WTC11 (cell line): ENCODE measurements at places on chromosomes 11 and 22. TPM values are rescaled to one million over a fixed set of nuclear protein-coding genes. Genes with fewer than 3 reads are reported as not detected.
A peak's percentile ranks its signal among the peaks of the same experiment; 100 is the strongest.

OLFML1 gene
- total RNA-seq, result 0.16 to 0.18 TPM in 2 of 3 replicates, not detected in the other

TRPM5 gene
- 0.07 to 0.09 TPM in 2 of 3 replicates, not detected in the other for total RNA-seq

APOBEC3B gene
- 4.0 to 7.5 TPM (median 6.4 TPM) in 3 replicates for total RNA-seq

UBQLNL gene
- total RNA-seq, result 0.14 to 0.24 TPM in 2 of 3 replicates, not detected in the other

TMEM121B gene
- 7.5 to 8.3 TPM (median 7.7 TPM) in 3 replicates for total RNA-seq

IGLL5 gene
- not detected in 3 replicates for total RNA-seq

SLC22A24 gene
- total RNA-seq, result not detected in 3 replicates

OR10A2 gene
- not detected in 3 replicates for total RNA-seq

MPZL3 gene
- total RNA-seq, result 1.6 to 2.1 TPM (median 2.0 TPM) in 3 replicates

CARNS1 gene
- total RNA-seq, result 1.3 to 2.6 TPM (median 2.4 TPM) in 3 replicates

BRD1 gene
- 36.4 to 37.9 TPM (median 36.6 TPM) in 3 replicates for total RNA-seq

MYBPC3 gene
- 0.07 TPM in 2 of 3 replicates, not detected in the other for total RNA-seq

GRCh38 chr11:14971865-14972580 lies at the start of gene CALCA:
Gene CALCA (minus strand): TSS chr11:14972351. CDS start chr11:14971192, 1,159 bp downstream.
- H3K4me1 ChIP-seq, result peaks cover 52% of the 10 kb centered on the region
- H3K27ac ChIP-seq, result no peak within 1 kb of the TSS
- H3K27me3 ChIP-seq, result peaks cover 95% of the 10 kb centered on the region

GRCh38 chr11:76673176-76674142 lies 2.9 kb upstream of the LRRC32 start:
- peaks cover 22% of the 10 kb centered on the region for H3K27me3 ChIP-seq
- H3K27ac ChIP-seq, result no peak overlapping the region
- no peaks in the 10 kb centered on the region for H3K36me3 ChIP-seq
- peaks cover 4% of the 10 kb centered on the region; the same call in 1 of the 2 replicates for H3K4me1 ChIP-seq
- no peak overlapping the region for H3K4me3 ChIP-seq

GRCh38 chr22:31623592-31624304 lies 38.3 kb downstream of the PISD start:
- no peak for DNase-seq
- H3K27ac ChIP-seq, result peak overlapping the region; percentile 91; the same call in 1 of the 2 replicates
- H3K4me1 ChIP-seq, result peaks cover 30% of the 10 kb centered on the region
- H3K4me3 ChIP-seq, result no peak overlapping the region
- H3K36me3 ChIP-seq, result peaks cover 17% of the 10 kb centered on the region

- H3K36me3 ChIP-seq, result no peaks in the 10 kb centered on the region
- no peaks in the 10 kb centered on the region for H3K27me3 ChIP-seq
- H3K4me3 ChIP-seq, result no peak overlapping the region
- no peak overlapping the region for H3K27ac ChIP-seq
- H3K4me1 ChIP-seq, result peaks cover 5% of the 10 kb centered on the region
- no peak for DNase-seq
These were observed 268.0 kb upstream of the ANO3 start for GRCh38 chr11:26063915-26064314.

GRCh38 chr11:101362643-101363042 lies 221.2 kb downstream of the TRPC6 start:
- peaks cover 3% of the 10 kb centered on the region; the same call in 1 of the 2 replicates for H3K27me3 ChIP-seq
- no peak overlapping the region for H3K4me3 ChIP-seq
- no peaks in the 10 kb centered on the region for H3K4me1 ChIP-seq
- no peak overlapping the region for H3K27ac ChIP-seq

DNA sequence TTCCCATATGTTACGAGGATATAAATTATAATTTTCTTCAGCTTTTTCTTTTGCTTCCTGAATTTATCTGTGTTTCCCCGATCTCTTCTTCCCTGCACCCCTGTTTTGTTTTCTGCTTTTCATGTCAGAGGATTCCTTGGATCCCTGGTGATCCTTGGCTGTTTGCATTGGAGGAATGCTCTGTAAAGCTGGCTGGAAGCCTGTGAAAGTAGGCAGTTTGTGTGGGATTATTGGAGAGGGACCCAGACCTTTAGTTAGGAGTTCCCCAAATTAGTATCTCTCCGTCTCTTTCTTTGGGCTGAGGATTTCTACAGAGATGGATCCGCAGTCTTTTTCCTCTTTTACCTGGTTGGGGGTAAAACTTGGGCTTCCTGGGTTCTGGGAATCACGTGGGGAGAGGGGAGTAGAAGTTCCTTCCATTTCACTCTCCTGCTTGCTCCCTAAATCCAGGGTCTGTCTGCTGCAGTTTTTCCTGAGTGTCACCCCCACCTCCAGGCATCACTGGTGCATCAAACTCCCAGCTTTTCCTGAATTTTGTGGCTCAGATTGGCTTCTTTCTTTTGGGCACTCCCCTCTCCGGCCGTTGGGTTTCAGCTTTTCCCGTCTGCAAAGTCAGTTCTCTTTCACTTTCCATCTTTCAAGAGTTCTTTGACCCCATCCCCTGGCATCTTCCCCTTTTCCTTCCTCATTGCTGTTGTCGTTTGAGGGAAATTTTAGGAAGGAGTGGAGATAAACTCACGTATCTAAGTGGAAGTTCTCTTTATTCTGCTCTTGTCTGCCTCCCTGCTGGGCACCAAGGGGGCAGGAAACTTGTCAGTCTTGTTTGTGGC lies 79.1 kb upstream of the ALX4 start:
- peak overlapping the region; percentile 62 for H3K4me3 ChIP-seq
- peaks cover 16% of the 10 kb centered on the region for H3K4me1 ChIP-seq
- H3K27me3 ChIP-seq, result peaks cover 19% of the 10 kb centered on the region
- peaks cover 9% of the 10 kb centered on the region for H3K36me3 ChIP-seq
- peak overlapping the region; percentile 58 for H3K27ac ChIP-seq

DNA sequence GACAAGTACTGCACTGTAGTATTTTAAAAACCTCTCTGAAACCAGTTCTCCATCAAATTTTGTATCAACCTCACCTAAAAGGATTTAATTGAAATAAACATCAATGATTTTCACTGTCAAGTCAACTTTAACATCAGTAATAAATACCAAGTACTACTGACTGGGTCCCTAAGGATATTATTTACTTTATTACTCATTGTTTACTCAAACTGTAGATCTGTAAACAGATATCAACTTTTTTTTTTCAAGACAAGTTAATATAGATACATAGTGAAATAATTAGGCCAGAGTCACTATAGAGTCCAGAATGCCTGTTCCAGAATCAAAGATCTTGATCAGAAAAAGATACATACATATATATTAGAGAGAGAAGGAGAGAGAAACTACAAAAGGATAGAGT lies 1.6 kb downstream of the RNF141 start:
- H3K4me3 ChIP-seq, result peak overlapping the region; percentile 87
- no peak overlapping the region for H3K27ac ChIP-seq
- no peak for DNase-seq
- H3K27me3 ChIP-seq, result peaks cover 12% of the 10 kb centered on the region
- H3K4me1 ChIP-seq, result peaks cover 15% of the 10 kb centered on the region

DNA sequence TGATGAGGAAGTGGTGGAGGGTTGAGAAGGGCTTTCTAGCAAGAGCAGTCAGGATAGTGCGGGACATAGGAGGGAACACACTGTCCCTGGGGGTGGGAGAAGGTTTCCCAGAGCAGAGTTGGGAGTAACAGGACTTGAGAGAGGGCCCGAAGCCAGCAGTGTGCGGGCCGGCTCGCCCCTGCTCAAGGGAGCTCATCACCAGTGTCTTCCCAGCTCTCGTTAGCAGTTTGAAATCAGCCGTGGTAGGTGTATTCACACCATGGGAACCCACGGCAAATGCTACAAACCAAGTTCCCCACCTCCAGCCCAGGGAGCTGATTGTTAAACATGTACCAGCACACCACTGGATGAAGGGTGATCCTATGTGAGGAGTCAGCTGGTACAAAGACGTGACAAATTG lies 66.2 kb upstream of the EIF3D start:
- no peak for DNase-seq
- no peak overlapping the region for H3K27ac ChIP-seq
- H3K4me1 ChIP-seq, result 0 out of 2 replicates have a peak, but pooled peaks cover 3% of the 10 kb centered on the region
- no peaks in the 10 kb centered on the region for H3K36me3 ChIP-seq
- peaks cover 4% of the 10 kb centered on the region; the same call in 1 of the 2 replicates for H3K27me3 ChIP-seq
- H3K4me3 ChIP-seq, result no peak overlapping the region

- no peaks in the 10 kb centered on the region for H3K27me3 ChIP-seq
- H3K4me3 ChIP-seq, result no peak overlapping the region
- H3K27ac ChIP-seq, result no peak overlapping the region
- H3K36me3 ChIP-seq, result no peaks in the 10 kb centered on the region
- H3K4me1 ChIP-seq, result peaks cover 14% of the 10 kb centered on the region
These were observed 481.4 kb downstream of the ETS1 start for GRCh38 chr11:128105950-128106349.

- no peak overlapping the region for H3K4me3 ChIP-seq
- H3K4me1 ChIP-seq, result no peaks in the 10 kb centered on the region
- peak; percentile 4 for DNase-seq
- H3K36me3 ChIP-seq, result peaks cover 3% of the 10 kb centered on the region; the same call in 1 of the 2 replicates
- H3K27me3 ChIP-seq, result peaks cover 29% of the 10 kb centered on the region
- H3K27ac ChIP-seq, result no peak overlapping the region
These were observed 32.9 kb downstream of the IFT27 start for GRCh38 chr22:36743011-36743410.

DNA sequence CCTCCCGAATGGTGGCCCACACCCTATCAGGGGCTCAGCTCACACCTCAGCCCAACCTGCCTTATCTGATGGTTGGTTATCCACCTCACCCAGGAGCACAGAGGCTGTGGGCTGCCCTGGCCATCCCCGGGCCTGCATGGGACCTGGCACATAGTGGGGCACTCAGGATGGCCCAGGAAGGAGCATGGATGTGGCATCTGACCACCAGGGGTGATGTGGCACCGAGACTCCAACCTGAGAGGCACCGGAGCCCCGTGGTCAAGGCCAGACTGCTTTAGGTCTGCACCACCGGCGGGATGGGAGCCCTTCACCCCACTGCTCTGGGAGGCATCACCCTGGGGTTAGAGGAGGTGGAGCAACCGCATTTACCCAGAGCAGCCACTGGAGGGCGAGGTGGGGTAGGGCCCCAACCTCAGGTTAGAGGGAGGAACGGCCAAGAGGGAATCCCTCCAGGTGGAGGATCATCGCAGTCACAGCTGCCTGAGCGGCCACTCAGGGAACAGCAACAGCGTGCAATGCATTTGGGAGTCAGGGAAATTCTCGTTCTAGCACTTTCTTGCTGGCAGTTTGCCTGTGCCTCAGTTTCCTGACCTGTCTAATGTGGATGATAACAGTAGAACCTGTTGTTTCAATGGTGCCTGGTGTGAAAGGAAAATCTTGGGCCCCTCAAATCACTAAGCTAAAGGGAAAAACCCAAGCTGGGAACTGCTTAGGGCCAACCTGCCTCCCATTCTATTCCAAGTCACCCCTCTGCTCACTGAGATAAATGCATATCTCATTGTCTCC lies 52.9 kb upstream of the CARS1 start:
- no peak overlapping the region for H3K4me3 ChIP-seq
- H3K27me3 ChIP-seq, result peaks cover 3% of the 10 kb centered on the region; the same call in 1 of the 2 replicates
- DNase-seq, result peak; percentile 85
- H3K27ac ChIP-seq, result no peak overlapping the region

- no peaks in the 10 kb centered on the region; the same call in 1 of the 2 replicates for H3K27me3 ChIP-seq
- H3K27ac ChIP-seq, result no peak overlapping the region
- peaks cover 14% of the 10 kb centered on the region for H3K4me1 ChIP-seq
- DNase-seq, result no peak
- no peak overlapping the region for H3K4me3 ChIP-seq
These were observed 592.5 kb upstream of the B3GAT1 start for GRCh38 chr11:135004495-135004894.

DNA sequence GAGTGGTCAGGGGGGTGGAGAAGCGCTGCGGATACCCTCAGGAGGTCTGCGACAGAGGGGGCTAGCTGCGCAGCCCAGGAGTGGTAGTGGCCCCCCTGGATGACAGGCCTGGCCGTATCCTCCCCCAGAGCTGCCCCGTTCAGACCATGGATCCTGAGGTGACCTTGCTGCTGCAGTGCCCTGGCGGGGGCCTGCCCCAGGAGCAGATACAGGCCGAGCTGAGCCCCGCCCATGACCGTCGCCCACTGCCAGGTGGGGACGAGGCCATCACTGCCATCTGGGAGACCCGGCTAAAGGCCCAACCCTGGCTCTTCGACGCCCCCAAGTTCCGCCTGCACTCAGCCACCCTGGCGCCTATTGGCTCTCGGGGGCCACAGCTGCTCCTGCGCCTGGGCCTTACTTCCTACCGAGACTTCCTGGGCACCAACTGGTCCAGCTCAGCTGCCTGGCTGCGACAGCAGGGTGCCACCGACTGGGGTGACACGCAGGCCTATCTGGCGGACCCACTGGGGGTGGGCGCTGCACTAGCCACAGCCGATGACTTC lies 505 bp downstream of the NUDT22 start:
- peak overlapping the region; percentile 81 for H3K4me3 ChIP-seq
- no peak overlapping the region for H3K27ac ChIP-seq
- H3K36me3 ChIP-seq, result no peaks in the 10 kb centered on the region
- DNase-seq, result no peak

GRCh38 chr11:81644239-81644840 lies 1089.3 kb downstream of the FAM181B start:
- H3K27me3 ChIP-seq, result peaks cover 59% of the 10 kb centered on the region
- no peak overlapping the region for H3K4me3 ChIP-seq
- H3K4me1 ChIP-seq, result peaks cover 23% of the 10 kb centered on the region

GRCh38 chr22:45181766-45182165 lies 18.0 kb downstream of the NUP50 start:
- DNase-seq, result no peak
- H3K4me1 ChIP-seq, result peaks cover 30% of the 10 kb centered on the region
- H3K4me3 ChIP-seq, result peak overlapping the region; percentile 38
- peaks cover 81% of the 10 kb centered on the region for H3K36me3 ChIP-seq
- H3K27ac ChIP-seq, result peak overlapping the region; percentile 92
- no peaks in the 10 kb centered on the region for H3K27me3 ChIP-seq

GRCh38 chr11:35845860-35846259 lies 98.0 kb upstream of the LDLRAD3 start:
- no peak overlapping the region for H3K4me3 ChIP-seq
- no peak for DNase-seq
- H3K27me3 ChIP-seq, result no peaks in the 10 kb centered on the region; the same call in 1 of the 2 replicates
- H3K4me1 ChIP-seq, result no peaks in the 10 kb centered on the region

- no peak overlapping the region for H3K4me3 ChIP-seq
- no peaks in the 10 kb centered on the region for H3K4me1 ChIP-seq
- peaks cover 5% of the 10 kb centered on the region; the same call in 1 of the 2 replicates for H3K36me3 ChIP-seq
These were observed 258.0 kb downstream of the TENM4 start for GRCh38 chr11:79182794-79183193.

- no peaks in the 10 kb centered on the region for H3K4me1 ChIP-seq
- H3K27ac ChIP-seq, result no peak overlapping the region; the same call in 1 of the 2 replicates
- no peak overlapping the region for H3K4me3 ChIP-seq
- H3K36me3 ChIP-seq, result peaks cover 9% of the 10 kb centered on the region
- no peak for DNase-seq
These were observed 66.7 kb downstream of the PISD start for GRCh38 chr22:31595271-31595670.

- no peaks in the 10 kb centered on the region for H3K27me3 ChIP-seq
- H3K4me3 ChIP-seq, result no peak overlapping the region
- H3K27ac ChIP-seq, result peak overlapping the region; percentile 28
- peaks cover 17% of the 10 kb centered on the region for H3K4me1 ChIP-seq
These were observed 24.5 kb upstream of the TNRC6B start for GRCh38 chr22:40153192-40153591.

- peaks cover 32% of the 10 kb centered on the region for H3K27me3 ChIP-seq
- peak overlapping the region; percentile 76 for H3K4me3 ChIP-seq
- H3K27ac ChIP-seq, result no peak overlapping the region; the same call in 1 of the 2 replicates
- peaks cover 3% of the 10 kb centered on the region; the same call in 1 of the 2 replicates for H3K4me1 ChIP-seq
- DNase-seq, result peak; percentile 61
These were observed 483 bp upstream of the HYLS1 start for GRCh38 chr11:125886997-125887372.

- DNase-seq, result peak; percentile 56
- peaks cover 4% of the 10 kb centered on the region; the same call in 1 of the 2 replicates for H3K36me3 ChIP-seq
- H3K4me1 ChIP-seq, result peaks cover 9% of the 10 kb centered on the region
These were observed 753 bp upstream of the PPARA start for GRCh38 chr22:46149512-46150033.
